A549 treated with DMSO at 1 μM for 4 hours (cell line): ENCODE measurements at places on chromosomes 6 and 20. TPM values are rescaled to one million over a fixed set of nuclear protein-coding genes. Genes with fewer than 3 reads are reported as not detected.

SRMS gene
- 0.06 TPM in 1 of 5 replicates, not detected in the others for total RNA-seq

FRS3 gene
- total RNA-seq, result 1.9 to 2.7 TPM (median 2.5 TPM) in 5 replicates

DEFB118 gene
- not detected in 5 replicates for total RNA-seq

FAM83D gene
- 54.1 to 81.5 TPM (median 73.7 TPM) in 5 replicates for total RNA-seq

ADGRB3 gene
- not detected in 5 replicates for total RNA-seq

NR2E1 gene
- total RNA-seq, result not detected in 5 replicates

CRISP3 gene
- not detected in 5 replicates for total RNA-seq

LTV1 gene
- total RNA-seq, result 34.8 to 37.9 TPM (median 36.5 TPM) in 5 replicates

PNLDC1 gene
- total RNA-seq, result 0.12 to 0.17 TPM in 2 of 5 replicates, not detected in the others

DUSP15 gene
- 0.61 to 1.5 TPM (median 0.91 TPM) in 5 replicates for total RNA-seq

EPHA7 gene
- total RNA-seq, result 0.04 to 0.16 TPM (median 0.11 TPM) in 5 replicates

GPLD1 gene
- total RNA-seq, result 0.84 to 1.1 TPM (median 0.91 TPM) in 5 replicates

GPR6 gene
- not detected in 5 replicates for total RNA-seq

PCSK2 gene
- not detected in 5 replicates for total RNA-seq

PRL gene
- total RNA-seq, result not detected in 5 replicates

CRYBG1 gene
- 0.46 to 0.92 TPM (median 0.64 TPM) in 5 replicates for total RNA-seq

PLCB4 gene
- 11.5 to 21.0 TPM (median 15.2 TPM) in 5 replicates for total RNA-seq

LRRC73 gene
- total RNA-seq, result 0.74 to 1.3 TPM (median 1.1 TPM) in 5 replicates
